ENCODE measurements at places on chromosomes 2 and 18.

GRCh38 chr2:24859968-24860600 lies 60.0 kb downstream of the ADCY3 start:
- no peak for DNase-seq

GRCh38 chr2:26451700-26452099 lies 26.2 kb downstream of the OTOF start:
- DNase-seq: no peak

DNA sequence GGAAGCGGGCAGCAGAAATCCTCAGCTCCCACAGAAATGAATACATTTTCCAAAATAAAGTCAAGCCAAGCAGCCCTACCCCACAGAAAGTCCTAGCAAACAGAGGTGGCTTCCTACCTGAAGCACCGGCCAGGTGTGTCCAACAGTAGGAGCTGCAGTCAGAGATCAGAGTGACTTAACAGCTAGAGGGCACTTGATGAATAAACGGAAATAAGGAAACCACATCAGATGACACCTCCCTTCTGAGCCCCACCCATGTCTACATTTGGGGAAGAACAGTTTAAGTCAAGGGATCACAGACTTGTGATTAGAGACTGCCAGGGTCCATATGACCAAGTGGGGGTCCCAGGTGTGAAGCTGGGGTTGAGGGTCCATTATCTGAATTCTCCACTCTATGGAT lies at the start of gene CXCR1:
CXCR1 (minus strand) TSS at position 172 of the 400 bp plus-strand sequence. CDS start 1,751 bp downstream, outside the sequence.
- DNase-seq: no peak

DNA sequence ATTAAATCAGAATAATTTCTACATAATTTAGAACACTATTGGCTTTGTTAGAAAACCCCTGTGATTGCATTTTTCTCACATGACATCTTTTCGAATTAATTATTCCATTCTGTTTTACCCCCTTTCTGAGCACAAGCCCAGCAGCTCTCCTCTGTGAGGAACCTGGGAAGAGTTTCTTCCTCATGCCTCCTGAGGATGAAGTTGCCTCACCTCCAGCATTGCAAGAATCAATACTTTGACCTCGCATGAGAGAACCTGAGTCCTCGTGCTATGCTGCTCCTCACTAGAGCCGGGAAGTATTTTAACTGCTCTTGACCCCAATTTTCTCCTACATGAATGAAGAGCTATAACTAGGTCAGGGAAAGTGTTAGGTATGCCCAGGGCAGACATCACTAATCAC lies 77.1 kb upstream of the RAPH1 start:
- no peak for DNase-seq

- DNase-seq: no peak
Observed at GRCh38 chr2:185433824-185434223, 304.8 kb upstream of the FSIP2 start.

Measured in right lung (tissue), 10 donors.